ENCODE measurements at places on chromosomes 6 and 20. TPM values are rescaled to one million over a fixed set of nuclear protein-coding genes. Genes with fewer than 3 reads are reported as not detected.

GSTA2 gene
- total RNA-seq, result not detected

C6orf52 gene
- 0.54 TPM for total RNA-seq

SLC22A7 gene
- total RNA-seq, result not detected

PHIP gene
- total RNA-seq, result 34.3 TPM

AVP gene
- not detected for total RNA-seq

FAM162B gene
- total RNA-seq, result not detected

EPHA7 gene
- not detected for total RNA-seq

CEP85L gene
- total RNA-seq, result 48.9 TPM

TRIM40 gene
- not detected for total RNA-seq

SMAP1 gene
- 40.2 TPM for total RNA-seq

PCSK2 gene
- total RNA-seq, result not detected

PRKN gene
- 1.00 TPM for total RNA-seq

SSTR4 gene
- total RNA-seq, result not detected

HLA-DQB1 gene
- 19.0 TPM for total RNA-seq

LYRM2 gene
- total RNA-seq, result 36.8 TPM

TRAPPC3L gene
- total RNA-seq, result not detected

DPPA5 gene
- total RNA-seq, result not detected

GMNN gene
- total RNA-seq, result 50.1 TPM

C20orf144 gene
- total RNA-seq, result 0.43 TPM

CCDC28A gene
- total RNA-seq, result 26.5 TPM

PRRT1 gene
- total RNA-seq, result 1.1 TPM

RAET1L gene
- not detected for total RNA-seq

PAX1 gene
- not detected for total RNA-seq

BPIFA1 gene
- total RNA-seq, result not detected

NKX2-2 gene
- not detected for total RNA-seq

KCNK5 gene
- 7.8 TPM for total RNA-seq

PLEKHG1 gene
- 3.8 TPM for total RNA-seq

SCRT2 gene
- total RNA-seq, result not detected

DZANK1 gene
- total RNA-seq, result 2.2 TPM

C6orf47 gene
- total RNA-seq, result 32.2 TPM

JPH2 gene
- 0.36 TPM for total RNA-seq

All from activated naive CD8-positive, alpha-beta T cell treated with anti-CD3 and anti-CD28 coated beads, Interleukin-2, amount 10 ng/mL, durations not matched to agents 7 days and 5 days (primary cell).